DMS 273 treated with DMSO at 0.1 percent for 48 hours (cell line): ENCODE measurements at places on chromosomes 3 and 15.

GRCh38 chr3:144102421-144102820, 130.8 kb downstream of the DIPK2A start:
- no peak for DNase-seq

- DNase-seq, result peak; percentile 43
Observed at GRCh38 chr3:105835606-105836005, 33.2 kb downstream of the CBLB start.

- no peak for DNase-seq
Observed at GRCh38 chr3:176514297-176514696, 683.0 kb downstream of the TBL1XR1 start.

- no peak for DNase-seq
Observed at GRCh38 chr3:13863965-13864595, 15.8 kb downstream of the WNT7A start.

- no peak for DNase-seq
Observed at GRCh38 chr3:142019794-142020320, 129.5 kb downstream of the TFDP2 start.

DNA sequence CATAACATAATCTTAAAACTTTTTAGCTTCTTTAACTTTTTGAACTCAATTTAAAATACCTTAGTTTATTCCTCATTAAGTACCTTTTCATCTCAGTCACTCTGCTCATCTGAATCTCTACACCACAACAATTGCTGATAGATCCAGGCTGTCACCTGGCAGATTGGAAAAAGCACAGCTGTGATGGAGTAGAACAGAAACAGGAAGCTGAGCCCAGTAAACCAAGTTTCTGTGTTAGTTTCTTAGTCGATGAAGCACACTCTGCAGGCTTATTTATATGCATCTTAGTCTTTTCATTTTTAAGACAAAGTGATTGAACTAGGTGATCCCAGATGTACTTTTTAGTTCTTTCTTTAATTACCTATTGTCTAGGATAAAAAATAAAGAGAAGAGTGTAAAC, 1398.0 kb upstream of the ALCAM start:
- no peak for DNase-seq

DNA sequence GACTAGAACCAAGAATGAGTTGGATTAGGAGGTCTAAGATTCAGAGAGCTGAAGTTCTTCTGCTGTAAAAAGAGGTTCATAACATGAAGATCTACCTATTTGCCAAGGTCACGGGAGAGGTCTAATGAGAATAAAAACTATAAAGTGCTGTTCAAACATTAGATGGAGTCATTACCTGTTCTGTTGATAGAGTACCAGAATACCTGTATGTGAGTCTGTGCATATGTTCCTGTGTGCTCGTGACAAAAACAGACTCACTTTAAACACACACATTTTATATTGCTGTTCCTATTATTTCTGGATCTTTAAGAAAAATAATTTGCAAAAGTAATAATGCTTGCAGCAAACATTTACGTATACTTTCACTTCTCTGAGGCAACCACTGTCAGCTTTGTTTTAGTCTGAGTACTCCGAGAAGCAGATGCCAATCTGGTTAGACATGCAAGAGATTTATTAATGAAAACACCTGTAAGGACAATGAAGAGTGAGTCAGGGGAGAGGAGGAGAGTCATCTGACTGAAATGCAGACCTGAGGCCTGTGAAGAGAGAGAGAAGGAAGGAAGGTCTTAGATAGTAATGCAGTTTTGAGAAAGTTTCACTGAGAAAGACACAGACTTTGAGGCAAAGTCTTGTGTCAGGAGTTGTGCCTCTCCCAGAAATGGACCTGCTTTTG, 221.2 kb downstream of the SQOR start:
- no peak for DNase-seq

DNA sequence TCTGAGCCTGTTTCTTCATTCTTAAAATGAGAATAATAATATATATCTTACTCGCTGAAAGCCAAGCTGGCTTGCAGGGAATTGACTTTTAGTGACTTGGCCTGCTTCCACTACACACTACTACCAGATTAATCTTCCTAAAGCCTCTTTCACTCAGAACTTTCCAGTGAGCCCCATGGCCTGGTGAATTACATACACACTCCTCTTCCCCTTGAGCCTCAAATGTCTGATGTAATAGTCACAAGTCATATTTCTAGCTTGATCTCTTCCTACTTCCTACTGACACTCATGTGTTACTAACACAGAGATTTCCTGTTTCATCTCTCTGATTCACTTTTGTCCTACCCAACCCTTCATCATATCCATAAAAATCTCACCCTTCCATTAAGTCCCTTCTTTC, 82.7 kb upstream of the SOX2 start:
- no peak for DNase-seq
